ENCODE measurements at places on chromosomes 6 and 20. TPM values are rescaled to one million over a fixed set of nuclear protein-coding genes. Genes with fewer than 3 reads are reported as not detected.

The GNMT gene
- not detected for total RNA-seq

The PRSS16 gene
- not detected for total RNA-seq

The PKHD1 gene
- total RNA-seq = not detected

- peak overlapping the region; percentile 78 for H3K27ac ChIP-seq
- no peaks in the 10 kb centered on the region for H3K36me3 ChIP-seq
- H3K27me3 ChIP-seq = no peaks in the 10 kb centered on the region
- peak; percentile 81 for DNase-seq
- H3K4me1 ChIP-seq = peaks cover 36% of the 10 kb centered on the region
- H3K4me3 ChIP-seq = no peak overlapping the region
Measured at GRCh38 chr6:11810854-11811643, 32.4 kb upstream of the ADTRP start.

DNA sequence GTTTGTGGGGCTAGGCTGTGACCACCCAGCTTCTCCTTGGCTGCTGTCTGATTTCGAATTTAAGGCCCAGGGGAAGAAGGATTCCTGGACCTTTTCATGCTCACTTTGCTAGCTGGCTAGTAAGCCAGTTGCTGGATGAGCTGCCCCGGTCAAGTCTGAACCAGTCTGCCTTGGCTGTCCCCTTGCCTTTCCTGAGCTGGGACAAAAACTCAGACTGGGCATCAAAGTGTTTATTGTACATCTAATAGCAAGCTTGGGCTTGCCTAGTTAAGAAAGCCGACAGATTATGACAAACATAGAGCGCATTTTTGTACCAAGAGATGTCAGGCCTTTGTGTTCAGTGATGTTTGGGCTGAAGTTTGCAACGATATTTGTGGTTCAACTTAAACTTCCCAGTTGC is 750 bp upstream of the PAK5 start:
- H3K4me1 ChIP-seq = no peaks in the 10 kb centered on the region
- no peak overlapping the region for H3K27ac ChIP-seq

- no peaks in the 10 kb centered on the region for H3K27me3 ChIP-seq
- no peak overlapping the region for H3K4me3 ChIP-seq
- peaks cover 12% of the 10 kb centered on the region for H3K4me1 ChIP-seq
- DNase-seq = no peak
Measured at GRCh38 chr20:43976547-43976946, 61.9 kb downstream of the TOX2 start.

DNA sequence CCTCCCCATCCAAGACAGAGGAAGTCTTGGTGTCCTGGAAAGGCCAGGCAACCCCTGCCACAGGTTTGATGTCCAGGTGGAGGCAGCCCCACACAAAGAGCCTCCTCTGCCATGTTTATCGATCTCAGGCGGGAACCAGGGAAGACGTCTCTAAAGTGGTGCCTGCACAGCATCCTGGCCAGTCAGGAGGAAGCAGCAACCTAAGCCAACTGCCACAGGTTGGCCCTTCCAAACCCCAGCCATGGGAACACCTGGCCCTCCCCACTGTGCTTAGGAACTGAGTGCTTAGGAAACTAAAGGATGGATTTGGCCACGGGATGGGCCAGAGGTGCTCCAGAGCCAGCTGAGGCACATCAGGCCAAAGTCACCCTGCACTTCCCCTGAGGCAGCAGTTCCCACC is 56.9 kb downstream of the CSE1L start:
- no peak overlapping the region for H3K27ac ChIP-seq
- H3K36me3 ChIP-seq = peaks cover 13% of the 10 kb centered on the region
- no peak overlapping the region for H3K4me3 ChIP-seq
- no peaks in the 10 kb centered on the region for H3K27me3 ChIP-seq
- no peaks in the 10 kb centered on the region for H3K4me1 ChIP-seq

GRCh38 chr6:52420668-52421358 is 671 bp downstream of the EFHC1 start:
- H3K4me1 ChIP-seq = peaks cover 77% of the 10 kb centered on the region
- DNase-seq = peak; percentile 56

DNA sequence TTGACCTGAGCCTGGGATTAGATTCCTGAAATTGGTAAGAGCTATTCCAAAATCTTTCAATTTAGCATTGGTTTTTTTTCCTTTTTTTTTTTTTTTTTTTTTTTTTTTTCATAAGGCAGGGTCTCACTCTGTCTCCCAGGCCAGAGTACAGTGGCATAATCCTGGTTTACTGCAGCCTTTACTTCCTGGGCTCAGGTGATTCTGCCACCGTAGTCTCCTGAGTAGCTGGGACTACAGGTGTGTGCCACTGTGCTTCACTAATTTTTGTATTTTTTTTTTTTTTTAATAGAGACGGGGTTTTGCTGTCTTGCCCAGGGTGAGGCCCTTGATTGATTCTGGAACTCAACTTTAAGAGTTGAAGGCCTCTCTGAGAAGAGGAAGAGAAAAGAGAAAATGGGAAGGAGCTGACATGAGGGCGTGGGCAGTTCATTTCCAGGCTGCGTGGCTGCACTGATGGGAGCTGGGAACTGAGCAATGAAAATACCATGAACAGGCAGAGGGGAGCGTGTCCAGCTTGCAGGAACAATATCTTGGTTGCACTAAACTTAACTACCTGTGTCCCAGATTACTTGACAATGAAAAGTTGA is 24.6 kb downstream of the KDM1B start:
- H3K36me3 ChIP-seq = 0 out of 2 replicates have a peak, but pooled peaks cover 5% of the 10 kb centered on the region
- no peak for DNase-seq
- H3K4me1 ChIP-seq = no peaks in the 10 kb centered on the region
- no peaks in the 10 kb centered on the region for H3K27me3 ChIP-seq
- no peak overlapping the region for H3K4me3 ChIP-seq

DNA sequence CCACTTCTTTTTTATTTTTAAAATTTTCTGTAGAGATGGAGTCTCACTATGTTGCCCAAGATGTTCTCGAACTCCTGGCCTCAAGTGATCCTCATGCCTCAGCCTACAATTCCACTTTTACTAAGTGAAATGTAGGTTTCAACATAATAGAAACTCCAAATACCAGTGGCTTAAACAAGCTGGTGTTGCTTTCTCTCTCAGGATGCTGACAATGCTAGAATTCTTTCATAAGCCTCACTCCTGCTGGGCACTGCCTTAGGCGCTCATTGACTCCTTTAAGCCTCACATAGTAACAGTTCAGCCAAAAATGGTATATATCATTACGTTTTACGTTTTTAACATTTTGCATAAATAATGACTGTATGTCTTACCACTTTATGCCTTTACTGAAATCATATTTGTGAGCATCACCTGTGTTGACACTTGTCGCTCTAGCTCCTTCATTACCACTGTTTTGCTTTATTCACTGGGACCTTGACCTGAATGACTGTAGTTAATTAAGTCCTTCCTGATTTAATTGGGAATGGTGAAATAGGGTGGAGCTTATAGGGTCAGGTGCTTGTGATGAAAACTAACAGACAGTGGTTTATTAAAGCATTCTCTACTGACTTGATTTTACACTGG is 3.9 kb upstream of the CST9 start:
- H3K4me3 ChIP-seq = no peak overlapping the region
- H3K27ac ChIP-seq = no peak overlapping the region
- no peaks in the 10 kb centered on the region for H3K4me1 ChIP-seq
- no peak for DNase-seq
- no peaks in the 10 kb centered on the region for H3K36me3 ChIP-seq

- peak overlapping the region; percentile 21 for H3K4me3 ChIP-seq
- peak; percentile 88 for DNase-seq
- H3K36me3 ChIP-seq = no peaks in the 10 kb centered on the region
- no peaks in the 10 kb centered on the region for H3K27me3 ChIP-seq
Measured at GRCh38 chr6:144415014-144415413, 129.9 kb downstream of the UTRN start.

DNA sequence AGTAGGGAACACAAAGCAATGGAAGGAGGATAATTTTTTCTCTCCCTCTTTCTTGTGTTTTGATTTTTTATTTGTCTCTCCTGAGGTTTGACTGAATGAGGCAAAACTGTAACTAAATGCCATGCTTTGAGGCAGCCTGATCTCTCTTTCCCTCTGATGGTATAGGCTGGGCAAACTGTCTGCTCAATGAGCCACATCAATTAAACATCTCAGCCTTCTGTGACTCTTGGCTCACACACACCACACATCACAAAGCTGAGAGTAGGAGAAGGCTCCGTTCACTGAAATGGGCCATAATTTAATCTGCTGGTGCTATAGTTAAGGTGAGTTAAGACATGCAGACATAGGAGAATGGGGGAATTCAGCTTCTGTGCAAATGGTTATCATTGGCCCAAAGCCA is 28.1 kb upstream of the SCGN start:
- no peak overlapping the region for H3K4me3 ChIP-seq
- H3K36me3 ChIP-seq = no peaks in the 10 kb centered on the region
- DNase-seq = no peak
- H3K27ac ChIP-seq = no peak overlapping the region

DNA sequence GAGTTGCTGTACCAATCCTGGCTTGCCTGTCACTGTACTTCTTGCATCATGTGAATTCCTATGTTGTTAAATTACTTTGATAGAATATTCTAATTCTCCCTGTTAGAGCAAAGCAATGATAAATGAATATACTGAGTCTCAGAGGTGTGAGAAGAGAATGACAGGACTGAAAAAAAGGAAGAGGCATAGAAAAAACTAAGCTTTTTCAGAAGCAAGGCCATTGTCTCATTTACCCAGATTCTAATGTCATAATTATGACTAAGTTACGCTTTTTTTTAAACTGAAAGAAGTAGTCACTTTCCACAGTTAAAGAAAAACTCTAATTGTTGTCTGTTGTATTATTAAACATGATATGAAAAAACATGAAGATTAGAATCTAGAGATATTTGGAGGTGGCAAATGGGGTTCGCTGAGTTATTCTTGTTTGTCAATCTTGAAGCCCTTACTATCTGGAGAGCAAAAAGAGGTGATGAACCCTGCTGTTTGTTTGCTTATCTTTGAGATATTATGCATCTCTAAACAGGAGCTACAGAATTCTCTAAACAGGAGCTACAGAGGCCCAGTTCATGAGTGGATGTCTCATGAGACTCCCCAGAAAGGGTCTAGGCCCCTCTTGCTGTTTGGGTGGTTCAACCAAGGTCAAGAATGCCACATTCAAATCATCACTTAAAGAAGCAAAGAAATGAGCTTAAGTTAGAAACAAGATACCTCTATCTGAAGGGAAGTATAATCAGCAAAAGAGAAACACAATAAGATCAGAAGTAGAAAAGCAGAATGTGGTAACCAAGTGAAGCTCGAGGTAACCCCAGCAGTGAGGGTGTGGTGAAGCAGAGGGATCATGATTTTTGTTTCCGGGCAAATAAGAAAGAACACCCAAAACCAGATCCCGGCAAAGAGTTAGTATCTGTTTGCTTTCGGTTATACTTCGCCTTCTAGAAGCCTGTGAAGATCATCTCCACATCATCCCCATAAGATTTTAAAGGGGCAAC is 33.3 kb upstream of the THEMIS start:
- H3K4me3 ChIP-seq = no peak overlapping the region
- no peak overlapping the region for H3K27ac ChIP-seq
- H3K27me3 ChIP-seq = no peaks in the 10 kb centered on the region
- peaks cover 8% of the 10 kb centered on the region for H3K4me1 ChIP-seq
- no peak for DNase-seq

DNA sequence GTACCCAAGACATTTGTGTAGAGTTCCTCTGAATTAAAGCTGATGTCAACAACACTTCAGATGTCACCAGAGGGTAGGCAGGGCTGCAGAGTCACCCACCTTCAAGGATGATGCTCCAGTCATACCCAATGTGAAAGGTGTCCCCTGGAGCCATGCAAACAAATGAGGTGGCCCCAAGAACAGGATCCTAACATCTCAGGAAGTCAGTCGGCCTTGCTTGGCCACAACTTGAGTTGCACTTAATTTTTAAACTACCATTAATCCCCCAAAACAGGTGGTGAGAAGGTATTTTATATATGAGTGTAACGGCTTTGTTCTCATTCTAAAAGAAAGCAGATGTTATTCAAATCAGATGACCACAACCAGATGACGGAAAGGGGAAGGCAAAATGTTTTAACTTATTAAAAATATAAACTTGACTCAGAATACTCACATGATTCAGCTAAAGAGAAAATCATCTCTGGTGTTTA is 21.1 kb upstream of the SERPINB1 start:
- no peak overlapping the region for H3K4me3 ChIP-seq
- H3K27ac ChIP-seq = no peak overlapping the region
- peaks cover 5% of the 10 kb centered on the region for H3K4me1 ChIP-seq
- no peak for DNase-seq

DNA sequence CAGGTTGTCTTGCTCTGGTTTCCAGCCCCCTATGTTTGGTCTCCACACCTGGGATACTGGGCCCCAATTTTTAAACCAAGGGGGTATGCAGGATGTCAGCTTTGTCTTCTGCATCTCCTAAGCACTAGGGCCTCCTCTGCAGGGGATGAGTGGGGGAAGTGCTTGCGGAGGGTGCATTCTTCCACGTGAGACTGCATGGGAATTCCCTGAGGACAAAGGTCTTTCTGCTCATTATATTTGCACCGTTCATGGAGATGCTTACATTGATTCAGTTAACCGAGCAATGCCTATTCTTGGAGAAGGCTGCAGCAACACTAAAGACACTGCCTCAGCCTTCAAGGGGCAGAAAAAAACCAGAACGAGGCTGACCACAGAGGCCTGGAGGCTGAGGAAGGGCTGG is 45.4 kb downstream of the RAB44 start:
- no peaks in the 10 kb centered on the region for H3K36me3 ChIP-seq
- no peaks in the 10 kb centered on the region for H3K27me3 ChIP-seq
- no peak for DNase-seq
- H3K4me1 ChIP-seq = no peaks in the 10 kb centered on the region

All from GM23248 (cell line).